ENCODE measurements at places on chromosomes 2 and 18. TPM values are rescaled to one million over a fixed set of nuclear protein-coding genes. Genes with fewer than 3 reads are reported as not detected.

FAM124B gene
- total RNA-seq: 2.1 TPM

LGALSL gene
- 2.1 TPM for total RNA-seq

GPR17 gene
- not detected for total RNA-seq

- no peak for DNase-seq
These were observed 498.5 kb upstream of the SETBP1 start for GRCh38 chr18:44181951-44182747.

DNA sequence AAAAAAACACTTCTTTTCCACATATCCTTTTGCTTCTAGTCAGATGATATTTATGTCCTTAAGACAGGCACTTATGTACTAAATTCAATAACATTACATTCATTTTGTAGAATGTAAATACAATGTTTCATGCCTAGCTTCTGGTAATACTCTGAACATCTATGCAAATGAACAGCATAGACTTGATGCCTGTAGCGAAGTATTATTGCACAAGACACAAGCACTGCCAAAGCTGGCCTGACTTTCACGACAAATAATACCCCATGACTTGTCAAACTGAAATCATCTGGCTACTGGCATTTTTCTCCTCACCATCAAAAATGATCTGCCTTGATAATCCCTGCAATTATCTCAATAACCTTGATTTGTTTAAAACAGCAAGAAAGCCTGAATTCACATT lies 101.3 kb downstream of the L3MBTL4 start:
- no peak for DNase-seq

DNA sequence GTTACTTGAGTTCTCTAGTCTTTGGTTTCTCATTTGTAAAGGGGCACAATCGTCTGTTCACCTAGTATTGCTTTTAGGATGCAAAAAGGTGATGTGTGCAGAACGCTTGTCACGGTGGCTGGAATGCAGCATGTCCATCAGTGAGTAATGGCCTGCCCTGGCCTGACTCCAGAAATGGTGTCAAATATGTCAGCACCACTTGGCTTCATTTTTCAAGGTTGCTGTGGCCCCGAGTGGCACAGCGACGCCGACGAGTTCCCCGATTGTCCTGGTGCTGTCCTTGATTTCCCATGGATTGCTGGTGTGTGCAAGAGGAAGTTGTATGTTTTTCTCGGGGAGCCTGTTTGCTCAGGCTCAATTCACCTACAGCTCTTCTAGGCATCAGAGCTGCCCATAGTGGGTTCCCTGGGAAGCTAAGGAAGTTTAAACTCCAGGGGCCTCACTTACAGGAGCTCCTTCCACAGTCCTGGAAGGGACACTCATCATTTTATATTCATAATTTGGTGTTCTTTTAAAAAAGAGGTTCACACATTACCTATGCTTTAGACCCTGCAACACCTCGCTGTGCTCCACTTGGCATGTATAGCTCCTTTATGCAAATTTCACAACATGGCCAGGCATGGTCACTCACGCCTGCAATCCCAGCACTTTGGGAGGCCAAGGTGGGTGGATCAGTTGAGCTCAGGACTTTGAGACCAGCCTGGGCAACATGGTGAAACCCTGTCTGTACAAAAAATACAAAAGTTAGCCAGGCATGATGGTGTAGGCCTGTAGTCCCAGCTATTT lies 25.6 kb upstream of the ZNF407 start:
- DNase-seq: no peak
